ENCODE measurements at places on chromosomes 3 and 15.

GRCh38 chr3:16807391-16807790, 77.4 kb upstream of the PLCL2 start:
- no peak for DNase-seq

DNA sequence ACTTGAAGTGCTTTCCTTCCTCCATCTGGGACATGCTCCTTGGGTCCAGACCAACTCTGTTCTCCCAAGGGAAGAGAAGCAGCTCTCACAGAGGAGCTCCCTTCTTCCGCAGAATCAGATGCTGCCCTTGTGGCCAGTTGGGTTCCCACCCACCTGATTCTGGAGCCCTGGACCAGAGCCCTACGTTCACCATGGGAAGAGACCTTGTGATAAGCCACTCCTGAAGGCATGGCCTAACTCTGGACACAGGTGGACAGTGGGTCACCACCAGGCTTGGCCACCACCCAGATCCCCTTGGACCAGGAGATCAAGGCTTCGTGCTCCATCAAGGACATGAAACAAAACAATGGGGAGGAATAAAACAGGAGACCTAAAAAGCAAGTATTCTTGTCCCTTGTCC, 172.2 kb downstream of the RPLP1 start:
- DNase-seq, result no peak

DNA sequence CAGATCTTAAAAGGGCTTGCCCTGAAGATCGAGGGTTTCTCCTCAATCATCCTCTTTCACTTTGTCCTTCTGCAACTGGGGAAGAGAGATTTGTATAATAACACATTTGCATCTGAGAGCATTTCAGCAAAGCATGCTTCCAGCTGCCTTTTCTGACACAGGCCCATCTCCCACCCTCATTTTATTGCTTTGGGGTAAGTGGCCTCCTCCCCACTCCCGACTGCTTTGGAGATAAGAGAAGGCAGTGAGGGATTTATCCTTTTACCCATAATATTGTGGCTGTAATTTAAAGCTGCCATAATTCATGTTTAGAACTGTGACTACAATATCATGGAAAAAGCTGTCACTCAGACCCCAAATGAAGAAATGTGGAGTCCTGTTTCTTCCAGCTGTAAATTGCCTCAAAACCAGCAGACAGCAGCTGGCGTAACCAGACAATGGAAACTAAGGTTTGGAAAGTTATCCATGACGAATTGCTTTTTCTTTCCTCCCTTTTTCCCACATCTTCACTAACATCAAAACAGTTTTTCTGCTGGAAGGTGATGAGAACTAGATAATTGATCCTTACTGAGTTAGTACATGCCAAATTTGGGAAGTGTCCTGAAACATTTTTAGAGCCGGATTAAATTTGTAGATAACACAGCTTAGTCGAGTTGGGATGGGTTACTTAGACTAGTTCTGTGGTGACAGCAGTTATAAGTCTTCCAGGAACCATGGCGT, 104.2 kb upstream of the PFN2 start:
- DNase-seq, result no peak

- DNase-seq, result no peak
Measured at GRCh38 chr3:7437231-7437630, 576.3 kb downstream of the GRM7 start.

DNA sequence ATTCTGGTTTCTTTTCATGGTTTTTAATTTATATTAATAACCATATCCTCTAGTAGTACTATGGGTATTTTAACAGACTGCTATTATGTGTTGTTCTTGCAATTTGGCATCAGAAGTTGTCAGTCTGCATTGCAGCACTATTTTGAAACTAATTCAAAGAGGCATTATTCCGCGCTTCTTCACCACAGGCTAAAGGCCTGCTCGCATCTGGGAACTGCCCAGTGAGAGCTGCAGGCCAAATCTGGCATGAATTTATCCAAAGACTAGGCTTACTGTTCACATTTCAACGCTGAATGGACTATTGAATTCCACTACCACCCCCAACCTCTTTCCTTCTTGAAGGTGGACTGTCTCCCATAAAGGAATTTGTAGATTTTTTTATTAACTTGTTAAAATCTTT, 310.4 kb upstream of the NR2F2 start:
- DNase-seq, result no peak

- peak; percentile 36 for DNase-seq
Measured at GRCh38 chr15:64521726-64522164, 61.4 kb downstream of the ZNF609 start.

GRCh38 chr3:151199554-151200438, 3.2 kb downstream of the GPR171 start:
- no peak for DNase-seq

GRCh38 chr3:184176377-184177330, 2.0 kb downstream of the AP2M1 start:
- peak; percentile 85 for DNase-seq

DNA sequence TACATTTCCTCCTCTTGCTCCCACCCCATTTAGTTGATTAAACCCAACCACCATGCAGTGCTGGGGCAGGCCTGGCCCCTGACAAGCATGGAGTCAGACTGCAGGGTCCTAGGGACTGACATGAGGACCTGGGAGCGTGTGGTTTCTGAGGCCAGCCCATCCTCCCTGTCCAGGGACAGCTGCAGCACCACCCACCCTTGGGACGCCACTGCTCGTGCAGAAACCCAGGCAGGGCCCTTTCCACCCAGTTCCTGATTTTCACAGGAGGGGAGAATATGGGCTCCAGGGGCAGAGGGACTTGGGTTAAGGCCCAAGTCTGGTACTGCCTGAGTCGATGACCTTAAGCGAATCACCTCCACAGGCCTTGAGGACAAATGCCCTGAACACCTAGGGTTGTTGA, 23.7 kb downstream of the PLXND1 start:
- no peak for DNase-seq

DNA sequence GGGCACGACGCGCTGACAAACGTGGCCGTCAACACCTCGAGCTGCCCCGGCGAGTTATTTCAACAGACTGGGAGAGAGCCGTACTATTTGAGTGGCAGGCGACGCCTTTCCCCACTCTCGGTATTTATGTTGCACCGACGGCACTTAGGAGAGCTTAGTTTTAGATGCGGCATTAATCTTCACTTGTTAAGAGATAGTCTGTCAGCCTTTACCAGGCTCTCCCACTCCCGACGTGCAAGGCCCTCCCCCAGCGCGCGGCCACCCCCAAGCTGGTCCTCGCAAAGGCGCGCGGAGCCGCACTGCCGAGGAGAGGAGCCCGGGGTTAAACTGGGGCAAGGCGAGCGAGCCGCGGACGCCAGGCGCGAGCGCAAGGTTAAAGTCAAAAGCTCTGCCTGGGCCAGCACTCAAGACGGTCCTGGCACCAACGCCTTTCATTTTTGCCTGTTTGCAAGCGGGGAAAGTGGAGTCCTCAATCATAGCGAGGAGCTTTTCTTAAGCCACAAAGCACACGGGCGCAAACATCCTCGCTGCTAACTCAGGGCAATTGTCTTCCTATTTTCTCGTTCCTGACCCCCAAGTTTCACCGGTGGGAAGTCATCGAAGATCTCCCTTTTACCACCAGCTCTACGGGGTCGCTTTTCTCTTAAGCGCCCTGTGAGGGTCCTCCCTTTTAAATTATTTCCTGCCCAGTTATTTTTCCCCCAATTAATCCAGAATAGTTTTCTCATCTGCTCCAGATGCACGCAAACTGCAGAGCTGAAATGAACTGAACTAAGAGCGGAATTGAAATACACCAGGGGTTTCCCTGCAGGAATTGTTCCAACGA, 86.6 kb downstream of the NR2F2 start:
- peak; percentile 63 for DNase-seq

- no peak for DNase-seq
Measured at GRCh38 chr3:75242012-75242735, 422.0 kb upstream of the FRG2C start.

GRCh38 chr3:128490915-128491690, 1.9 kb downstream of the GATA2 start:
- DNase-seq, result no peak

DNA sequence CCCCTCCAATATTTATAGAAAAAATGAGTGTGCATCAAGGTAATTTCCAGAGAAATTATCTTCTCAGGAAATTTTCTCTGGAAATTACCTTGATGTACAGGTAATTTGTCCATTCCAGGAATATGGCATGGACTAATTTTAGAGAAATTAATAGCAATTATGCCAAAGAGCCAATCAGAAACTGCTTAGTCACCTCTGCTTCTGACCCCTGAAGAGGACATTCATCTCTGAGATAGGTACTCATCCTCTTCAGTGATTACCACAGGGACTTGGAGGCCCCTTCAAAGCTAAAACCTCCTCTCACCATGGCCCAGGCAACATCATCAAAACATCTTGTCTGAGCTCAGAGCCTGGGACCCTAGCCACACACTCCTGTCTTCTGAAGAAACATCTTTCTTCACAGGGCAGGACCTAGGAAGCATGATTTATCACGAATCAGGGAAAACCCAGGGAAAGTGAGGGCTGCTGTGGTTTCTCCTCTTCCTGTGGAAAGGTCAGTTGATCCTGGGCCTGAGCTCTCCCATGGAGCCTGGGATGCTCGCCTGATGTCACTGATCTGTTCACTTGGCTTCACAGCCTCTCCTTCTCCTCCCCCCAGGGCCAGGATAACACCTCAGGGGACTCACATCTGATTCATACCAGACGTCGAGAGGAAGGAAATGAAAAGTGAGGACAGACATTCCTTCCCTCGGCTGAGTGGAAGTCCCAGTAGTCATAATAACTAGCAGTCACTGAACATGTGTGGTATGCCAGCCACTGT, 210.5 kb downstream of the DTWD1 start:
- no peak for DNase-seq

DNA sequence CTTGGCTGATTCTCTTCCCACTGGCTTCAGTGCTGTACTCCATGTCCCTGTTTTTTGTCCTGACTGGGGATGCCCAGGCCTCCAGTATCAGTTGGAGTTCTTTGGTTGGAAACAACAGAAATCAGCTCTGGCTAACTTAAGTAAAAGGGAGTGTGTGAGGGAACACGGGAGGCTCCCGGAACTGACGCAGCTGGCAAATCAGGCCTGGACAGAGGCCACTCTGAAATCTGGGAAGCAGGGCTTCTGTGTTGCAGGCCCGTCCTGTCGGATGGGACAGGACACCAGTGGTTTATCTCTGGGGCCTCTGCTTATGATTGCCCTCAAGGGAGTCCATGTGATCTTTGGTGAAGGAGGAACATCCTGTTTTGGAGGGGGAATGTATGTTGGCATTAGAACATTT, 124.3 kb downstream of the CHCHD6 start:
- no peak for DNase-seq

- no peak for DNase-seq
Measured at GRCh38 chr3:50299929-50300680, 900 bp upstream of the HYAL3 start.

DNA sequence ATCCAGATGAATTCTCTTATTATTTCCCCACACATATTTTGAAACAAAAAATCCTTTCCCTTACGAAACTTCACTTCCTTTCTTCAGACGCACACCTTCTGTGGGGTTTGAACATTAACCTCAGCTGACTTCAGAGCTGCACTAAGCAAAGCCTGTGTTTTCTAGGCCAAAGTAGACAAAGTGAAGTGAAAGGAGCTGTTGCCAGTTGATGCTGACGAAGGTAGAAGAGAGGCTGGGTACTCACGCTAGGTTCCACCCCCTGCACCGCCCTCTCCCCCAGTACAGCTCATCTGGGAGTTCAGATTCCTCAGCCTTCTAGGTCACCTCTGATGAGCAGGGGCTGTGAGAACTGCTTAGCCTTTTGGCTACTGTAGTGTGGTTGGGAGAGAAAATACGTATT, 24.1 kb downstream of the DUT start:
- DNase-seq, result no peak

DNA sequence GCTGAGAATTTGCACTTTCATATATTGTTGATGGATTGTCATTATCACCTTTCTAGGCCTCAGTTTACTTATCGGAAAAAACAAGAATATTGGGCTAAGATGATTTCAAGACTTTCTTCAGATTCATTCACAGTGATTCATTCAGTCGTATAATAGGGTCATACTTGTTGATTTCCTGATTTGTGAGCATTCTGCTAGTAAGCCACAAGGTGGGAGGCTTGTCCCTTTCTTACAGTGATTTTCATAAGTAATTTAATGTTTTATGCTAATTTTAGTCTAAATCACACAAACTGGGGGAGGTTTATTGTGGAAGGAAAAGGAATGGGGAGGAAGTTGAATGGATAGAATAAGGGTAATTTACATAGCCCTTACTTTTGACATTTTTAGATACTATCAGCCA, 126.8 kb upstream of the GOLGA6L4 start:
- no peak for DNase-seq
